ENCODE measurements at places on chromosomes 6 and 20.

GRCh38 chr20:8215361-8215781, 83.3 kb downstream of the PLCB1 start:
- DNase-seq: no peak

- DNase-seq: no peak
Measured at GRCh38 chr6:112235956-112236355, 18.4 kb downstream of the LAMA4 start.

GRCh38 chr6:124393536-124393935, 568.7 kb upstream of the RNF217 start:
- no peak for DNase-seq

DNA sequence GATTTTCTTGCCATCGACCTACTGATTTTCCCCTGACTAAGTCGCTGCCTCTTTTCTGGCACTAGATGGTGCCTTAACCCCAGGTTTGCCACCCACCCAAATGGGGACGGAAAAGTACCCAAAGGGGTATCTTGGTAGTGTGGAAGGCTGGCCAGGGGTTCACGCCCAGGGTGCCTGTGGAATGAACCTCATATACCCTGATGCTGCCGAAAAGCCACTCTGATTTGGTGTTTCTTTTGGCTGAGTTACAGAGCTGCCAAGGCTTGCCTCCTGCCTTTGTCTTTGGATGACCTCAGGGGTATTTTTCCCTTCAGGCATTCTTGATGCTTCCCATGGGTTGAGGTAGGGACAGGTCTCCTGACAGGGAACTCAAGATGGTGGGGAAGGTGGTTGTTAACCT, 78.1 kb downstream of the MAP3K7 start:
- no peak for DNase-seq

GRCh38 chr20:22546344-22546743, 38.0 kb downstream of the FOXA2 start:
- no peak for DNase-seq

DNA sequence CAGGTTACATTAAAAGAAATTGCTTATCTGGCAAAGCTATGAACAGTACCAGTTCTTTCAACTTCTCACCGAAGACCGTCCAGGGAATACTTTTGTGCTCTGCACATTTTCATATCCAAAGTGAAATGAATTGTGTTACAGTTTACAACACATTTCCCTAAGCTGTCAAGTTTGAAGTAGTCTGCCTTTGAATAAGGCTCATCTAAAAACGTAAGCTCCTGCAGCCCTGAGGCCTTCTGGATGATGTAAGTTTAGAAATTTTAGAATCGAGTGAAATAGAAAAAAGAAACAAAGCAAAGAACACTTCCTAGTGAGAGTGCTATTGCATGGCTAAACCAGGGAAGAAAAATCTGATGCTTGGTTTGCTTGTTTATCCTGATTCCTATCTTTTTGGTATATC, 653.8 kb downstream of the MMUT start:
- DNase-seq: no peak
